Stimulated activated CD8-positive, alpha-beta memory T cell treated with anti-CD3 and anti-CD28 coated beads, Interleukin-12 subunit alpha, Interleukin-12 subunit beta, amount 100 ng/mL, for 4 hours (primary cell): ENCODE measurements at places on chromosomes 6 and 20.
A peak's percentile ranks its signal among the peaks of the same experiment; 100 is the strongest.

DNA sequence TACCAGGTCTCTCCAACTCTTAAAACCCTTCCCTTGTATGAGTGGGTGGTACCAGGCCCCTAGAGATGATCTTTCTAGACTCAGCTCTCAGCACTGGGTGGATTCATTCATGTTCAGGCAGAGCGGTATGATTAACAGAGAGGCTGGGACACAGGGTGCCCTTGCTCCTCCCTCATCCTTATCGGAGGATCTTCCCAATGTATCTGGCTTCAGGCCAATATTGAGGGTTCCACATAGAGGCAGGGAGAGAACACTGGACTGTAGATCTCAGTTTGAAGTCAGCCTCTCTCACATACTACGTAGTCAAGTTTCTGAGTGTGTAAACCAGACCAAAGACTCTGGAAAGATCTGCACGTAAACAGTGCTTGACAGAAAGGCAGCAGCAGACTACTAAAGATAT is 366.2 kb downstream of the DHX35 start:
- DNase-seq = no peak

DNA sequence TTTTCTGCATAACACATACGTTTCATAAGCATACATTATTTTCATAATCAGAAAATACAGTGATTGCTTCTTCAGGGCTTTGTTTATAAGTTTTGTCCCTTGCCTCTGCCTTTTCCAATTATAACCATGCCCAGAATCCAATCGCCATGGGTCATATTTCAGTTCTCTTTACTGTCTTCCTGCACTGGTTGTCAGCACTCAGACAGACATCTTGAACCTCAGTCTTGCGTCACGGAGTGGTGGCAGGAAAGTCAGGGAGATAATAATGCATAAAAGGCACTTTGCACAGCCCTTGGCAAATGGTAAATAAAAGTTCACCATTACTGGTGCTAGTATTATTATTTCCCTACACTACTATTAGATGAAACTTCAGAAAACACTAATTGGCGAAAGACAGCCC is 7.2 kb downstream of the KIF16B start:
- no peak for DNase-seq

- DNase-seq = no peak
Measured at GRCh38 chr6:116405652-116406356, 35.1 kb downstream of the DSE start.

DNA sequence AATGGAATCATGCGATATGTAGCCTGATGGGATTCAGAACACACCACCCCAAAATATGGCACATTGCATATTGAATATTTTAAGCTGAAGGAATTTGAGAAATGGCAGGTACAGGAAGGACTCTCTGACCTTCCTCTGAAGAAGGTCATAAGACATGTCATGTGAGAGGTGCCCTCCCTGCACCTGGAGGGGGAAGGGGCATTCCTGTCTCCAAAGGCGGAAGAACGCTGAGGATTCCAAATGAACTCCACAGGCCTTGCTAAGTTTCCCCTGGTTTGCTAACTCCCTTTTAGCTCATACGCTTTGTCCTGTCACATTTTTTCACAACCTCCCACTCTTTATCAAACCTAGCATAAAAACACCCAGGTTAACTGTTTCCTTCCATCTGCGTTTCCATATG is 347.8 kb downstream of the CDKAL1 start:
- no peak for DNase-seq

- no peak for DNase-seq
Measured at GRCh38 chr6:101195588-101195987, 197.9 kb upstream of the GRIK2 start.

- DNase-seq = no peak
Measured at GRCh38 chr6:165181951-165182414, 127.4 kb downstream of the C6orf118 start.

DNA sequence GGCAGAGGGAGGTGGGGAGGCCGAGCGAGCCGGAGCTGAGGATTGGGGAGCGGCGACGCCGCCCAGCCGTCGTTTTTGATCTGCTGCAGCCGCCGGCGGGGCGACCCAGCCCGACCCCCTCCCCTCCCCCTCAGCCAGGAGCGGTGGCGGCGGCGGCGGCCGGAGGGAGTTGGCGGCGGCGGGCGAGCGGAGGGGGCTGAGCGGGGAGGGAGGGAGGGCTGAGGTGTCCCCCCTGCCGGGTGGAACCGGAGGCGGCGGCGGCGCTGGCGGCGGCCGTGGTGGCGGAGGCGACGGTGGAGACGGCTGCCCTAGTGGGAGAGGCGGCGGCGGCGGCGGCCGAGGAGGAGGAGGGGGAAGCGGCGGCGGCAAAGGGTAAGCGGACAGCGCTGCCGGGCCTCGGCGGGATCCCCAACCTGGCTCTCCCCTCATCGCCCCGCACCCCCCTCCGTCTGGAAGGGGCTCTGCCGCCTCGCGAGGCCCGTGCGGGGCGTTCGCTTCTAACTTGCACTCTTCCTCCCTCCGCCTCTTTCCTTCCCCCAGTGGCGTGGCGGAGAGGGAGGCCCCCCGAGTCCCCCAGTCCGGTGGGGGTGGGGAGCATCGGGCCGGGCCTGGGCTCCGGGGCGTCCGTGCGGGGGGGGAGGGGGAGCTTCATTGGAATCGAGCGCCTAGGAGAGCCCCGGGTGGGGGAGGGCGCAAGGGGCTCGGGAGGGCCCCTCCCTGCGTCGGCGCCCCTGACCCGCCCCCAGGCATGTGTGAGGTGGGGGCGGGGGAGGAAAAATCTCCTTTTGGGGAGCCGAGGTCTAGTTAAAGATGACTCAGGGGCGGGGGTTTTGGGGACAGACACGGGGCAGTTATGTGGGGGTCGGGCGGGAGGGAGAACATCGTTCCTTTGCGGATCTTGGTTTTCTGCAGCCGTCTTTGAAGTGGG is at the start of gene TAB2:
Gene TAB2 (plus strand): TSS at position 69 of the 928 bp plus-strand sequence. CDS start 52,286 bp downstream, outside the sequence.
- DNase-seq = peak; percentile 72

DNA sequence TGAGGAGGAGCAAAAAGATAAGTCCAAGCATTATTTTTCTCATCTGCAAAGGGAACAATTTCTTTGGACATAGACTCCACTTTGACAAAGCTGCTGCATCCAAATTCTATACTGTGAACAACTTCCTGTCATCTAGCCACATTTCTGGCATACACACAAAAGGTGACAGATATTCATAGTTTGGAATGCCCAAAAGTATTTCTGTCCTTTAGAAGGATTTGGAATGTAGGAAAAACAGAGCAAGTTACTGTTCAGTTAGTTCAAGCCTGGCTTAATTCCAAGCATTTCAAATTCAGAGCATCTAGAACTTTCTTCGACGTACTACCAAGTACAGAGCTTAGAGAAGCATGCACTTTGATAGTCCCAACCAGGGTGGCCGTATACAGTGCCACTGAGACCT is 134.0 kb downstream of the PDE7B start:
- no peak for DNase-seq

- DNase-seq = no peak
Measured at GRCh38 chr20:39534846-39535245, 572.7 kb downstream of the DHX35 start.

DNA sequence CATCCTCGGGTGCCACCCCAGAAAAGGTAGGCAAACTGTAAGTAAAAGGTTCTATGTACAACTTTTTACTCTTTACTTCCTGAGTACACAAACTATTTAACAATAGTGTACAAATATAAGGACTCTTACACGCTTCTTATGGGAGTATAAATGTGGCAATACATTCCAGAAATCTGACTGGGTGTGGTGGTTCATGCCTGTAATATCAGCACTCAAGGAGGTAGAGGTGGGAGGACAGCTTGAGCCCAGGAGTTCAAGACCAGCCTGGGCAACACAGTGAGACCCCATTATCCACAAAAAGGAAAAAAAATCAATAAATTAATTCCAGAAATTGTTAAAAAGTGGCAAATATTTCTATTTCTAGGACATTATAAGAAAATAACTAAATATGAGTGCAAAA is 48.9 kb downstream of the PIGU start:
- DNase-seq = no peak

DNA sequence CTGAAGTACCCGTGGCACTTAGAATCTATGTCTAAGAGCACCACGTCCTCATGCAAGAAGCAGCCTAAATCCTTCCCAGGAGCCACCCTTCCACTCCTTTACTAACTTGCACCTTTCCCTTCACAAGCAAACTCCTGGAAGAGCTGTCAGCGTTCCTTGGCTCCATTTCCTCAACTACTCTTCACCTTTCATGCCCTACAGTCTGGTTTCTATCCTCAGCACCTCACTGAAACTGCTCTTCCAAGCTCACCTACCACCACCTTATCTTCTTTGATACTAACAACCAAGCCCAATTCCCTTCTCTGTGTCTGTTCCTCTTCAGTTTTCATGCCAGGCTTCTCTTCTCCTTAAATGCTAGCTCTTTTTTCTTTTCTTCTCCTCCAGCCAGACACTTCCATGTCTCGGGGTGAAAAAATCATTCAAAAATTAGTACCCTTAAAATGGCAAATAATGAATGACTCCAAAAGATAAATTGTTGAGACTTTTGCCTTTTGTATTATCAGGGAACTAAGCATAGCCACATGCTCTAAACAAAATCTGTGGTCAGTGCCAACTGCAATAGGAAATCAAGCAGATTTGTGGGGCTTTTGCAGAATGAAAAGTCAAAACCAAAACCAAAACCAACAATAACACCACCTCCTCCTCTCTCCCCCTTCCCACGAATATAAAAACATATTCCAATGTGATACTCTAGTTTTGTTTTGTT is 149.6 kb upstream of the KCNK16 start:
- DNase-seq = no peak

- no peak for DNase-seq
Measured at GRCh38 chr6:35188886-35189285, 24.9 kb upstream of the SCUBE3 start.

GRCh38 chr6:126661646-126662045 is 321.7 kb downstream of the CENPW start:
- no peak for DNase-seq

GRCh38 chr6:123064038-123064437 is 68.0 kb downstream of the CLVS2 start:
- no peak for DNase-seq

GRCh38 chr6:137089305-137089704 is 44.5 kb upstream of the IL20RA start:
- no peak for DNase-seq

- DNase-seq = no peak
Measured at GRCh38 chr6:2940851-2941250, 30.5 kb downstream of the SERPINB6 start.

GRCh38 chr20:1473246-1474220 is 6.9 kb upstream of the NSFL1C start:
- no peak for DNase-seq

DNA sequence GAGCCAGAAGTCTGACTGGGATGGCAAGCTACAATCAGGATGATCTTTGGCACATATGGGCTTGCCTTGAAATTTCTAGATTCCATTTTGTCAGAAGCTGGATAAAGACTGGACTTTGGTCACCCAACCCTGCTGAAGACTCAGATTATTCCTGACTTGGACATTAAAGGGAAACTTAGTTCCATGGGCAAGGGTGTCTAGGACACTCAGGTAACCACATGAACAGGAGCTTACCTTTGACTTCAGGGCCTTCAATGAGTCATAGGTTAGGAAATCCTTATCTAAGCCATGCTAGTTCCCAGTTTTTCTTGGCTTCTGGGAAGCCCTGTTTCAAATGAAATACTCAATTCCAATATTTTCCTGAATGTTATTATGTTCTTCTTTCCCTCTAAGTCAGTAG is 28.5 kb upstream of the IFNGR1 start:
- no peak for DNase-seq

DNA sequence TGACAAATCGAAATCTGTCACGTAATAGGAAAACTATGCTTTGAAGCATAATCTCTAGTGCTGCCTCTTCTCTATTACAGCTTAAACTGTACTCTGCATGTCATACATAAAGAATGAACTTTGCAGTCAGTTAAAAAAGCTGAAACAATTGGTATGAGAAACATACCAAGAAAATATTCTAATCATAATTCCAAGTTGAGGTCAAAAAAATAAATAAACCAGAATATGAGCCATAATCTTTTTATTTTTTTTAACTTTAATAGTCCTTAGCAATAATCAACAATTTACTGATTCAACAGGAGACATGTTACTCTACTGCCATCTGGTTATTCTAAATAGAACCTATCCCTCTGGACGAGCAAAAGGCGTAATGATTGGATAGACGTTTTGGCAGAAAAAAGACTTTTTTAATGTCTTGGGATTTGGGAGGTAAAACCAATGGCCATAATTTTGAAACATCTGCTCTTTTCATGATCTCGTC is 224.4 kb upstream of the FLRT3 start:
- no peak for DNase-seq

GRCh38 chr20:17676942-17677341 is 5.1 kb downstream of the RRBP1 start:
- DNase-seq = no peak

DNA sequence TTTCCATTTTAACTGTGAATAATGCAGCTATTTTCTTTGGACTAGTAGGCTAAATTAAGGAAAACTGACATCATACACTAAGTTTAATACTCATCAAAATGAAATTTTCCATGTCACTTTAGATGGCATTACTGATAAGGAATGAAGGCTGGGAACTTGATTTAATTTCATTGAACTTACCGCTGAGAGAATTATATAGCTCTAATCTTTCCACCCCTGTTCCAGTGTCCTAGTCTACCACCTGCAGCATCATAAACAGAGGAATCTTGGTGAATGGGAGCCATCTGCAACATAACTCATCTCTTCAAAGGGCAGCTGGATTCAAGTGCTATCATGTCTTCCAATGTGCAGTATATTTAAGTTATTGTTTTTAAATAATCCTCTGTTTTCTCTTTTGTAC is 1395.2 kb downstream of the EPHA7 start:
- DNase-seq = no peak

GRCh38 chr20:917416-917815 is 1.3 kb upstream of the ANGPT4 start:
- DNase-seq = no peak

- DNase-seq = peak; percentile 88
Measured at GRCh38 chr6:446418-447366, 55.1 kb downstream of the IRF4 start.

- DNase-seq = no peak
Measured at GRCh38 chr6:84731401-84731800, 33.0 kb downstream of the TBX18 start.

- no peak for DNase-seq
Measured at GRCh38 chr20:17627101-17627955, 54.7 kb downstream of the RRBP1 start.

DNA sequence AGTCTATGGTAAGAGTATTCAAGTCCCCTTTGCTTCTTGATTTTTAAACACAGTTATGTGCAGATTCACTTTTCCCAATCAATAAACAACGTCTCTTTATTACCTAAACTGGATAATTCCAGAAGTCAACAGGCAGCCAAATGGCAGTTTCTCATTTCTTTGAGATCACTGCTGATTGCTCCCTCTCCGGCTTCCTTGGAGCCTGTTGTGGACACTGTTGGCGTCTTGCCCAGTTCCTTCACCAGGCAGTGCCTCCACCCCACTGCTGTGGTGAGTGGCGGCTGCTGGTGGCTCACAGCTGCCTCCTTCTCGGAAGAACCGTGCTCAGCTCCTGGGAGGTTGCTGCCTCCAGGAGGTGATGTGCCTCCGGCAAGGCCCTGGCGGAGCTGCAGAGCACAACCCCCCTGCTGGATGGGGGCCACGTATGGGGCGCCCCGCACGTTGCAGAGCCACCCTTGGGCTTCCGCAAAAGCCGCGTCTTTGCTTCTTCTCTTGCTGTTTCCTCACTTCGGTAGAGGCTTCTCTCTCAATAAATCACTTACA is 105.1 kb upstream of the CNKSR3 start:
- DNase-seq = no peak

- DNase-seq = no peak
Measured at GRCh38 chr20:51004781-51005180, 18.1 kb downstream of the KCNG1 start.

- no peak for DNase-seq
Measured at GRCh38 chr20:15814360-15814759, 758.9 kb downstream of the KIF16B start.
